ENCODE measurements at places on chromosomes 11 and 22. TPM values are rescaled to one million over a fixed set of nuclear protein-coding genes. Genes with fewer than 3 reads are reported as not detected.

RAG2 gene
- total RNA-seq: not detected

PRG2 gene
- total RNA-seq: not detected

OR8J3 gene
- total RNA-seq: not detected

GLYAT gene
- not detected for total RNA-seq

NPAS4 gene
- not detected for total RNA-seq

RPS25 gene
- total RNA-seq: 1,230 TPM

P2RX3 gene
- total RNA-seq: not detected

SLC37A2 gene
- 2.0 TPM for total RNA-seq

A4GALT gene
- 5.3 TPM for total RNA-seq

DCPS gene
- 22.5 TPM for total RNA-seq

CDC42EP1 gene
- total RNA-seq: 45.0 TPM

KCNC1 gene
- not detected for total RNA-seq

GLB1L3 gene
- total RNA-seq: 2.4 TPM

IGF2 gene
- total RNA-seq: 5.1 TPM

TREH gene
- total RNA-seq: not detected

PLEKHA7 gene
- 13.6 TPM for total RNA-seq

GPHA2 gene
- total RNA-seq: not detected

NLRP14 gene
- total RNA-seq: 0.40 TPM

OLFML1 gene
- total RNA-seq: 0.56 TPM

PIH1D2 gene
- total RNA-seq: 1.8 TPM

KCNJ5 gene
- 0.88 TPM for total RNA-seq

TEX12 gene
- not detected for total RNA-seq

TMPRSS5 gene
- total RNA-seq: 2.8 TPM

NRIP3 gene
- total RNA-seq: 1.2 TPM

CYP2D6 gene
- 10.9 TPM for total RNA-seq

YPEL1 gene
- total RNA-seq: 9.3 TPM

TEF gene
- 7.9 TPM for total RNA-seq

OR51B2 gene
- total RNA-seq: not detected

PHOX2A gene
- 0.31 TPM for total RNA-seq

HMOX1 gene
- 11.4 TPM for total RNA-seq

GAS2 gene
- total RNA-seq: 4.5 TPM

GTF2H1 gene
- 25.7 TPM for total RNA-seq

CFAP300 gene
- 1.8 TPM for total RNA-seq

ALX4 gene
- not detected for total RNA-seq

FGF19 gene
- 0.29 TPM for total RNA-seq

MYOD1 gene
- not detected for total RNA-seq

PGA5 gene
- 0.75 TPM for total RNA-seq

GRIA4 gene
- 0.57 TPM for total RNA-seq

CCDC116 gene
- total RNA-seq: 0.20 TPM

SLC1A2 gene
- 13.5 TPM for total RNA-seq

CTSD gene
- total RNA-seq: 208 TPM

APOBEC3H gene
- 0.40 TPM for total RNA-seq

UQCR10 gene
- 119 TPM for total RNA-seq

DEPDC7 gene
- total RNA-seq: 5.7 TPM

CARD18 gene
- not detected for total RNA-seq

MS4A6A gene
- total RNA-seq: not detected

SCGB2A2 gene
- not detected for total RNA-seq

HTR3B gene
- total RNA-seq: not detected

LINC01488 gene
- total RNA-seq: not detected

CTSF gene
- 5.4 TPM for total RNA-seq

All from endodermal cell (in vitro differentiated cells).